DMS 273 treated with DMSO at 0.1 percent for 48 hours (cell line): ENCODE measurements at places on chromosomes 4 and X.
A peak's percentile ranks its signal among the peaks of the same experiment; 100 is the strongest.

DNA sequence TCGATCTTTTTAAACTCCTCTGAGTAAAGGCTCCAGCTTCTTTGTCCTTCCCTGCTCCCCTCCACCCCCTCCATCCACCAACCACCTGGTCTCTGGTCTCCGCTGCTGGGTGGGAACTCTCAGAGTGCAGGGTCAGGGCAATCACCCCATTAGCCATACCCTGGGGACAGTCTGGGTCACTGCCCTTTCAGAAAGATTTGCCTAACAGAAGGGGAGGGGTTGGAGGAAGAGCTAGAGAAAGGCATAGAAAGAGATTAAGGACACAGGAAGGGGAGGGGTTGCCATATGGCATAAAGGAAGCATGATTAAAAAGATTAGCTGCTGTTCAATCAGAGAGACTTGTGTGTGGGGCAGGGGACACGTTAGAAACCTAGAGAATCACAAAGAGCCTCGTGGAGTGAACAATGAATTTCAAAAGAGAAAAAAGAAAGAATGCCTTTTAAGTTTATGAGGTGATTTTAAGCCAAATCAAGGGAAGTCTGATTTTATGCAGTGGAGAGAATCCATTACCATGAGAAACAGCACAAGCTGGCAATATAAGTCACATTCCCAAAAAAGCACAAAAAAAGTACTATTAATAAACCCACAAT is 115.5 kb upstream of the ACSL4 start:
- peak; percentile 75 for DNase-seq

- no peak for DNase-seq
Measured at GRCh38 chr4:141229408-141230101, 8.9 kb downstream of the ZNF330 start.

- DNase-seq: no peak
Measured at GRCh38 chrX:68665502-68665901, 18.0 kb downstream of the STARD8 start.

- peak; percentile 85 for DNase-seq
Measured at GRCh38 chrX:10071451-10072144, 85.2 kb upstream of the CLCN4 start.

- no peak for DNase-seq
Measured at GRCh38 chrX:38357747-38358673, 5.6 kb downstream of the OTC start.

DNA sequence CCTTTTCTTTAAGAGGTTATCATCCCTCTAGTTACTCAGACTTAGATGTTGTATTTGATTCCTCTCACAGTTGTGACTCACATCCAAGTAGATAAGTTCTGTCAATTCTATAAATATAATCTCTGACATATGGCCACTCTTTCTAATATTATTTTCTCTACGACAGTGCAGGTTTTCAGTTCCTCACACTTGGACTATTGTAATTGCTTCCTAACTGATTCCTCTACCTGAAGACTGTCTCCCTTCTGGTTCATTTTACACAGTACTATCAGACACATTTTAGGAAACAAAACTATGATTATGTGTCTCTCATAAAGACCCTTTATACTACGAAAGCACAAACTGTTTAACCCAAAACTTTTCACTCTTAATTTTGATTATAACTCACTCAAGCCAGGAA is 31.3 kb upstream of the GNRHR start:
- DNase-seq: no peak

DNA sequence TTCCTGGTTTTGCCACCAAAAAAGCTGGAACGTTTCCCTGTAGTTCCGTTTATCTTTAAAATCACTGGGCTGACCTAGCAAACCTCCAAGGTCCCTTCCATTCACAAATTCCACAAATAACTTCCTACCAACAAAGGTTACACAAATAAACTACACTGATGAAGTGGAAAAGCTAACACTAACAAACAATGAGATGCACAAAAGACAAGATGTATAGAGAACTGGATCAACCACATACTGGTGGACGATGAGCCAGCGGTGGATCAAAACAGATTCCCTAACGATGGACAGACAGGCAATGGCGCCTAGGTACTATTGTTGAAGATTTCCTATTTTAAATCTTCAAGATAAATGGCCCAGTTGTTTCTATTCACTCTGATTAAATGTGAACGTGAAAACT is 15.5 kb downstream of the AFAP1 start:
- DNase-seq: no peak

DNA sequence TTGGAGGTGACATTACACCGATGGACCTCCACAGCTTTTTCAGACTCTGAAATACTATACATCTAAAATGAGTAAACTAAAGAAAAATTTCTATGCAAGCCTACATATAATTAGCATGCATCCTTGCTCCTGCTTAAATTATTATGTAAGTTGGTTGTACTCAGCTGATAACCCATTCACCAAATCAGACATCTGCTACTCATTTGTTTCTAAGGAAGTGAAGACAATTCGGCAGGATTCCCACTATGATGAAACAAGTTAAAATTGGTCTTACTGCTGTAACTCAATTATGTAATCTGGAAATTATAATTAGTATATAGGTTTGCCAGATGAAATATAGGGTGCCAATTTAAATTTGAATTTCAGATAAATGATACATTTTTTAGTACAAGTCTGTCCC is 59.5 kb upstream of the FGF13 start:
- DNase-seq: no peak

- DNase-seq: no peak
Measured at GRCh38 chr4:8642651-8643321, 50.2 kb downstream of the CPZ start.
